ENCODE measurements at places on chromosomes 1 and 21. TPM values are rescaled to one million over a fixed set of nuclear protein-coding genes. Genes with fewer than 3 reads are reported as not detected.

DNA sequence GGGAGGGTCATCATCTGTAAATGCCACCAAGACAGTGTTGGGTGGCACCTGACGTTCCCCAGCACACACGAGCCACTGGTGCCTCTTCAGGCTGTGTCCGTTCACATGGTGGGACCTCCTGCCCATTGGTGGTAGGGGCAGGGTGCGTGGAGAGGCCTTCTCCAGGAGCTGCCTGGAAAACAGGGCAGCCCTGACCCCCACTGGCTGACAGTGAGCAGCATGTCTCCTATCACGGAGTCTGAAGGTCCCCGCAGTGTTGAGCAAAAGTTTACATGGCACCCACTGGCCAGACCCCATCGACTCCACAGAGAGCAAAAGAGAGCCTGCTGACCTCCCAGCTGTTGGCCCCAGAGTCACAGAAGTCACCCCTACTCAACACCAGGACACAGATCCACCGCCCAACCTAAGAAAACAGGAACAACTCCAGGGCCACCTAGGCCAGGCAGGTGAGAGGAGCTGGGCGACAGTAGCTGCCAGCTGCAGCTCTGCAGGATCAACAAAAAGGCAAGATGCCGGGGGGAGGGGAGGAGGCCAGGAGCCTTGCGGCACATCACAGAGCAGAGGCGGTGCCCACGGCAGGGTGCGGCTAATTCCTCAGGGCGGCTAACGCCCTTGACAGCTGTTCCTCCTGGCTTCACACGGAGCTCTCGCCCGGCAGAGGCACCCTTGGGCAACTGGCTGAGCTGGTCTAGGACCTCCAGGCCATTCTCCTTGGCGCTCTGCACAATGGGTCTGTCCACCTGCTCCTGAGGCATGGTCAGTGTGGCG, 14.4 kb upstream of the IFI6 start:
- DNase-seq, result no peak

LRRC7 gene
- total RNA-seq, result not detected

GRCh38 chr1:151710187-151710840, 6.3 kb downstream of the CELF3 start:
- no peak for DNase-seq

- no peak for DNase-seq
Measured at GRCh38 chr1:201251851-201252430, 31.4 kb upstream of the PKP1 start.

KCNH1 gene
- total RNA-seq, result not detected
